CD4-positive, alpha-beta T cell (primary cell): ENCODE measurements at places on chromosomes 7 and 10. TPM values are rescaled to one million over a fixed set of nuclear protein-coding genes. Genes with fewer than 3 reads are reported as not detected.

Gene RARRES2
- not detected for total RNA-seq

GRCh38 chr7:151321341-151321740, 20.3 kb upstream of the NUB1 start:
- H3K27me3 ChIP-seq = no peaks in the 10 kb centered on the region
- H3K36me3 ChIP-seq = no peaks in the 10 kb centered on the region
- no peak overlapping the region for H3K27ac ChIP-seq
- H3K4me1 ChIP-seq = no peaks in the 10 kb centered on the region
- no peak for DNase-seq
- no peak overlapping the region for H3K4me3 ChIP-seq

DNA sequence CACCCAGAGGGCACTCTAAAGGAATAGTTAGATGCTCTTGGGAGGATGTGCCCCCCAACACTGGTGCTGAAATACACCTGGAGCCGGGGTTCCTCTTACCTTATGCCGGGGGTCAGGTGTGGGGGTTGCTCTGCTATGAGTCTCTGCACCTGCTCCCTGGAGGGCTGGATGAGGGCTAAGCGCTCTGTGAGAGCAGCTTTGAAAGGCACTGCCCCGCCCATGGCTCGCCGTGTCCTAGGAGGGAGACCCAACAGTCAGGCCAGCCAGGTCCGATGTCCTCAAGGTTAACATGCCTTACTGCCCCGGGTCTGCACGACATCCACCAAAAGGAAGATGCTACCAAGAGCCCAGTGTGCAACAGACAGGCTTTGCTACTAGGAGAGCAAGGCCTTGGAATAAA, 31.7 kb downstream of the PSPH start:
- H3K27ac ChIP-seq = no peak overlapping the region
- H3K4me1 ChIP-seq = no peaks in the 10 kb centered on the region
- H3K4me3 ChIP-seq = no peak overlapping the region
- H3K36me3 ChIP-seq = no peaks in the 10 kb centered on the region
- DNase-seq = no peak
- no peaks in the 10 kb centered on the region for H3K27me3 ChIP-seq

- peaks cover 23% of the 10 kb centered on the region for H3K27me3 ChIP-seq
- no peaks in the 10 kb centered on the region for H3K36me3 ChIP-seq
- H3K27ac ChIP-seq = no peak overlapping the region
- no peak for DNase-seq
Observed at GRCh38 chr10:69703766-69704630, 74.0 kb downstream of the FAM241B start.

GRCh38 chr7:55545496-55545895, 26.8 kb downstream of the VOPP1 start:
- no peaks in the 10 kb centered on the region for H3K27me3 ChIP-seq
- peaks cover 16% of the 10 kb centered on the region for H3K36me3 ChIP-seq
- no peak for DNase-seq
- H3K4me3 ChIP-seq = no peak overlapping the region
